NCI-H1436 treated with DMSO at 0.1 percent for 48 hours (cell line): ENCODE measurements at places on chromosomes 11 and 22.

GRCh38 chr11:129373489-129373953, 2.1 kb upstream of the BARX2 start:
- DNase-seq, result no peak

- no peak for DNase-seq
These were observed 78.4 kb downstream of the RBFOX2 start for GRCh38 chr22:35950262-35950661.

DNA sequence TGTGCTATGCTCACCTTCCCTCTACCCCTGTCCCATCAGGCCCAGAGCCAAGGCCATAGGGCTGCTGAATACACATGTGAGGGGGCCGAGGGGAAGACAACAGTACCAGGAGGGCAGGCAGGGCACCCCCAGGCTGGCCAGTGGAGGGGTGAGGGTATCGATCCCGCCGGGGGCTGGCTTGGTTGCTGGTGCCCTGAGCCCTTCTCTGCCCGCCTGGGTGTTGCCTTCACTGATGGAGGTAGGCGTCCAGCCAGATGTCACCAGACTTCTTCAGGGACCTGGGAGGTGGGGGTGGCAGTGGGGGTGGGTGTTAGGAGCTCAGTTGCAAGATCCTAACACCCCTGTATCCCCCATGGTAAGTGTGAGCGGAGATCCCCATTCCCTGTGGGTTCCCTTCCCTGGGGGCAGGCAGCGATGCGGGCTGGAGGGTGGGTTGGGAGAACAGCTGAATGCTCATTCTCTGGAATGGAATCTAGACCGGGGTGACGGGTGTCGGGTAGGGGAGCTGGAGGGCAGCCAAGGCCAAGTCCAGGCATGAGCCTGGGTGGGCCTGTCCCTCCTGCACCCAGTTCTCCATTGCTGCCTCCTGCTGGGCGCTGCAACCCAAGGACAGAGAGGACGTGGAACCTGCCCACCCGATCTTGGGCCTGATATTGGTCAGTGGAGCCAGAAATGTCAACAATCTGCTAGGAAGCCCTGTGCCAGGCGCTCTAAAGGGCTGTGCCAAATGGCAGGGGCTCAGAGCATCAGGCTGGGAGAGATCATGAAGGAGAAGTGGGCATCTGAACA, 17.6 kb downstream of the FADS3 start:
- no peak for DNase-seq

GRCh38 chr22:49152127-49152938, 675.3 kb downstream of the BRD1 start:
- peak; percentile 50 for DNase-seq

- DNase-seq, result no peak
These were observed 3.5 kb downstream of the PRAME start for GRCh38 chr22:22555596-22555995.
